H9 (cell line): ENCODE measurements at places on chromosomes 7 and 10.

- DNase-seq = no peak
These were observed 148.0 kb downstream of the GALNT11 start for GRCh38 chr7:152173372-152174070.

GRCh38 chr7:19009241-19009935, 108.0 kb downstream of the TWIST1 start:
- DNase-seq = no peak

DNA sequence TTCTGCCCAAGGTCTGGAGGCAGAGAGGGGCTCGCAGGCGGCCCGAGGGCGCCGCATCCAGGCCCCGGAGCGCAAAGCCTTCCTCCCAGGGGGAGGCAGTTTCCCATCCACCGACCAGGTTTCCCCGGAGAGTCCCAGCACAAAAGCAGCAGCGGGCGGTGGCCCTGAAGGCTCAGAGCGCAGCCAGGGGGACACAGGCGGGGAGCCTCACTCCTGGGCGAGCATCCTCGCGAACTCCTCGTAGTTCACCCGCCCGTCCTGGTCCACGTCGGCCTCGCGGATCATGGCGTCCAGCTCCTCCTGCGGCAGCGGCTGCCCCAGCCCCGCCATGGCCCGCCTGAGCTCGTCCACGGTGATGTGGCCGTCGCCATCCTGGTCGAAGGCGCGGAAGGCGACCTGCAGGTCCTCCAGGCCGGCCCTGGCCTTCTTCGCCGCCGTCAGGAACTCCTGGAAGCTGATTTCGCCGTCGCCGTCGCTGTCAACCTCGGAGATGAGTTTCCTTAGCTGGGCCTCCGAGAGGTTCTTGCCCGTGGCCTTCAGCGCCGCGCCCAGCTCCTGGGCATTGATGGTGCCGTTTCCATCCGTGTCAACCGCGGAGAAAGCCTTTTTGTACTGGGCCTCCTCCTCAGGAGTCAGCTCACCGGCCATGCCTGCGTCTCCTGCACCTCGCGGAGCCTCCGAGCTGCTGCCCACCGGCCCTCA, 428 bp downstream of the CALML5 start:
- DNase-seq = no peak

- DNase-seq = no peak
These were observed 303.5 kb downstream of the SFMBT2 start for GRCh38 chr10:7107285-7107684.

DNA sequence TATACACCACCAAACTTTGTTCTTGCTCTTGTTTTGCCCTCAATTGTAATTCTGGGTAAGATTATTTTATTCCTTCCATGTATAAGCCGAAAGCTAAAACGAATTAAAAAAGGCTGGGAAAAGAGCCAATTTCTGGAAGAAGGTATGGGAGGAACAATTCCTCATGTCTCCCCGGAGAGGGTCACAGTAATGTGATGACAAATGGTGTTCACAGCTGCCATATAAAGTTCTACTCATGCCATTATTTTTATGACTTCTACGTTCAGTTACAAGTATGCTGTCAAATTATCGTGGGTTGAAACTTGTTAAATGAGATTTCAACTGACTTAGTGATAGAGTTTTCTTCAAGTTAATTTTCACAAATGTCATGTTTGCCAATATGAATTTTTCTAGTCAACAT, 12.5 kb upstream of the CFAP69 start:
- DNase-seq = no peak

DNA sequence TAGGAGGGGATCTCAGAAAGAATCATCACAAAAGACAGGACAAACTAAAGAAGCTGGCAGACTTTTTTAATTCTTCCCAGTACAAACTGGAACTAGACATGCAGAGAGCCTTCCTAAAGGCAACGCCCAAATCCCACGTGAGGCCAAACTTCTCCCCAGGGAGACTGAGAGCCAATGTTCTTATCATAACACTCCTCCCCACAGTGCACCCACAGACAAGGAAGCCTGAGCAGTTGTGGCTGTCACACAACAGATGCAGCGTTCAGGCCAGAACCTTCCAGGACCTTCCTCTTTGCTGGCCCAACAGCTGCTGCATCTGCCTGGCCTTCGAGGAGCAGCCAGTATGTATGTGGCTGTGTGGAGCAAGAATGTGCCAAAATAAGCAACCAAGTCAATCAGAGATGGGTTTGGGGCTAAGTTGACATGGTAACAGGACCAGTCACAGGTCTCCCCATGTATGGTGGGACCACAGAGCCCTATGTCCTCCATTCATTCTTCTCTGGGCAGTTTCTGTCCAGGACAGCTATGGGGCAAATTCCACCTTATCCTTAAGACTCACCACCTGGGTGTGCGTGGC, 34.9 kb downstream of the SRPK2 start:
- no peak for DNase-seq

DNA sequence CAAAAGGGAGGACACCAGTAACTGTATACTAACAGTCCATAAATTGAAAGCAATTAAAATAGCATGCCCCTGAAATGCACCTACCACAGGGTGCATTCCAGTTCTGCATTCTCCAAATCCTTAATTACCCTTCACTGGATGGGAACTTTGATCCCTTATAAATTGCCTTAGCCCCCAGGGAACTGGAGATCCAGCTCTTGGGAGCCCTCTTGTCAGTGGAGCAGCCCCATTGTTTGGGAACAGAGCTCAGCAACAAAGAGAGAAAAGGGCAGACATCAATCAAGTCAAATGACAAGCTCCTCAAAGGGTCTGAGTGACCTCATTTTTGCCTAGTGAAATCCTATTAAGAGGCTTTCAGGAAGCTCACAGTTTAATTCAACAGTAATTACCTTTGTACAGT, 472.6 kb downstream of the XPNPEP1 start:
- no peak for DNase-seq

- no peak for DNase-seq
These were observed 69.2 kb upstream of the AHR start for GRCh38 chr7:17229228-17229627.

DNA sequence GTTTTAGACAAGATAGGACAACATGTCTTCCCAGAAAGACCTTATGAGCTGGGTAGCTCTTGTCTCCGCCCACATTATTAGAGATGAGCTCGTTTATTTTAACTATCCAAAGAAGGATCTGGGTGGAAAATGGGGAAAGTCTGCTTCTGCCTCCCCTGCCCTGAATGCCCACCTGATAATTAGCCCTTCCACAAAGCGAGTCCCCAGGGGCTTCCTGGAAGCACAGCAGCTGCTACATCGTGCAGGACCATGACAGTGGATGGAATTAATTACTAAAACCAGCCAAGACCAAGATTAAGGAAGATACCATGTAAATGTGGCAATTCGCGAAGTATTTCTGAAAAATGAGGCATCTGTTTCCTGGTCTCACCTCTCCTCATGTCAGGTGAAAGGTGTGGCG, 374.4 kb downstream of the PAXIP1 start:
- no peak for DNase-seq

GRCh38 chr7:119711104-119711503, 561.9 kb upstream of the KCND2 start:
- no peak for DNase-seq

- DNase-seq = no peak
These were observed 103.5 kb downstream of the MICALL2 start for GRCh38 chr7:1355568-1356340.

DNA sequence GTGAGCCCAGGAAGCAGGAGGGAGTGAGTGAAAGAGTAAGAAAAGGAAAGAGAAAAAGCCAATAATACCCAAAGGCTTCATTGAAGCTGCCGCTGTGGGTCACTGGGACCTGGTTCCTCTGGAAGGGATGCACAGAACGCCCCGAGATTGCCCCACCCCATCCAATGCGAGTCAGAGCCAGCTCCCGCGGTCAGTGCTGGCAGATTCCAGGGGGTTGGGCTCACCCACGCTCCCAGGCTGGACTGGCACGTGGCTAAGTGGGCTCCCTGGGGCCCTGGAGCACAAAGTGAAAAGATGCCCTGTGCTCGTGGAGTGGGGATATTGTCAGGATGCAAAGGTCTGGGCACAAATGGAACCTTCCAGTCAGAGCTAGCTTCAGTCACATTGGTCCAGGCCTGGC, 117.0 kb downstream of the OAT start:
- no peak for DNase-seq

DNA sequence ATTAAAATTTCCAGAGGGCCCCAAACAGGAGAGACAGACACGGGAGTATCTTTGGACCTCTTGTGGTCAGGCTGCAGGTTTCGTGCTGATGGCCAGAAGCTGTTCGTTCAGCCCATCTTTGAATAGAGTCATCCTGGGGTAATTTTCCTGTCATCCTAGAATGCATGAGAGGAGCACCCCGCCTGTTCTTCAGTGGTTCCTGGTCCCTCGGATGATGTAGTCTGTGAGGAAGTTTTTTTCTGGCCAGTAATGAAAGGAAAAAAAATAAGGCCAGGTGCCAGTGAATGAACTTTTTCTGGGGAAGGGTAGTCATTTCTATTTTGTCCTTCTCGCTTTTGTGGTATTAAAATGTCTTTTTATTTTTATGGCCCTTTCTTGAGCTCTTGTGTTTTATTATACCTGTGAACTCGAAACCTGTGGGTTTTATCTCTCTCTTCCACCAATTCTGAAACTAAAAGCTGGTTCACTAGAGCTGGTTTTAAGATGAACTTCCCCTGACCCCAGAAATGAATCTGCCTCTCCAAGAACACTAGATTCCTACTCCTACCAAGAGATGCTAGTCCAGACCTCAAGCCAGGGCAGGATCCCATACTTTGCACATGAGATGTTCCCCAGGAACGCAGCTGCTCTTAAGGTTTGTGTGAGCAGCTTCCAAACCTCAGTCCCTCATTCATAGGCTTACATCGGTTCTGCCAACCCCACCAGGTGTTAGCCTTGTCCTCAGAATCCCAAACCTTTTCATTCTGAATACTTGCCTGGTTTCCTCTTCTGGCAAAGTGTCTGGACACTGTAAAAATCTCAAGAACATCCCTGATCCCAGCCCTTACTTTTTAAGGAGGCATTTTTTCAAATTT, 15.4 kb upstream of the MEST start:
- DNase-seq = no peak

GRCh38 chr7:135420786-135421185, 89.1 kb downstream of the CNOT4 start:
- DNase-seq = no peak

- DNase-seq = no peak
These were observed 6.3 kb downstream of the FGF8 start for GRCh38 chr10:101769541-101770180.

GRCh38 chr10:72056113-72056512, 32.2 kb downstream of the SPOCK2 start:
- DNase-seq = no peak

DNA sequence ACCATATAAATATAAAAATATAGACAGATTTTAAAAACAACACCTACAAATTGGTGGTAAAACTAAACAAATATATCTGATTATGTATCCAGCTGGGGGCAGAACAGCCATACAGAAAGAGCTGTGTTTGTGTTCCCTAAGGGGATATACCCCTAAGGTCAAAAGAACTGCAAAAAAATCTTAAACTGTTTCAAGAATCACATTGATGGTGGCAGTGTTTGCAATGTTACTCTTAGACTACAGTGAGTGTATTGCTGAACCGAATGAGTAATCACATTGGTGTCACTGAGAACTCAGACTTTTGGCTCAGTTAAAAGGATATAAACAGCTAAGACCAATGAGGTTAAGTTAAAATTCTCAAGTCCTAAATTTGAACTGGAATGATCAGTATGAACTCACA, 27.1 kb upstream of the PTPRN2 start:
- no peak for DNase-seq

- no peak for DNase-seq
These were observed 28.7 kb downstream of the PUS7 start for GRCh38 chr7:105493196-105493922.

- no peak for DNase-seq
These were observed 19.9 kb upstream of the IGFBP3 start for GRCh38 chr7:45940939-45941338.

- DNase-seq = no peak
These were observed 22.3 kb downstream of the MCM10 start for GRCh38 chr10:13183625-13184024.

- no peak for DNase-seq
These were observed 40.3 kb downstream of the AGAP3 start for GRCh38 chr7:151126491-151127137.

DNA sequence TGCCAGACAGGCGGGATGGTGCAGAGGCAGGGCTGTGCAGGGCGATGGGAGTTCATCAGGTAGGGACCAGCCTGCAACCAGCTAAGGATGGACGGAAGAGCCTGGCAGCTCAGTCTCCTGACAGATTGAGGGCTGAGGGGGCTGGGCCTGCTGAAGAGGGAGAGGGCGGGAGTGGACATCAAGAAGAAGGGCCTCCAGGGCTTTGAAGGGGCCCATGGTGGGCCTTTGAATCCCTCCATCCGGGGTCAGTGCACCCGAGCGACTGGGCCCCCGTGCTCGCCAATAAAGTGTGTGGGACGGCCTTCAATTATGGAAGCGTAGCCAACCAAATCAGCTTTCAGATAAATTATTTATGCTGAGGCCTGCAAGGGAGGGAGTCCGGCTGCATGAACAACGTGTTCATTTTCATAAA, 431.2 kb downstream of the RPS24 start:
- DNase-seq = peak; percentile 24

- DNase-seq = peak; percentile 73
These were observed 130.8 kb downstream of the SORBS1 start for GRCh38 chr10:95430231-95430951.

DNA sequence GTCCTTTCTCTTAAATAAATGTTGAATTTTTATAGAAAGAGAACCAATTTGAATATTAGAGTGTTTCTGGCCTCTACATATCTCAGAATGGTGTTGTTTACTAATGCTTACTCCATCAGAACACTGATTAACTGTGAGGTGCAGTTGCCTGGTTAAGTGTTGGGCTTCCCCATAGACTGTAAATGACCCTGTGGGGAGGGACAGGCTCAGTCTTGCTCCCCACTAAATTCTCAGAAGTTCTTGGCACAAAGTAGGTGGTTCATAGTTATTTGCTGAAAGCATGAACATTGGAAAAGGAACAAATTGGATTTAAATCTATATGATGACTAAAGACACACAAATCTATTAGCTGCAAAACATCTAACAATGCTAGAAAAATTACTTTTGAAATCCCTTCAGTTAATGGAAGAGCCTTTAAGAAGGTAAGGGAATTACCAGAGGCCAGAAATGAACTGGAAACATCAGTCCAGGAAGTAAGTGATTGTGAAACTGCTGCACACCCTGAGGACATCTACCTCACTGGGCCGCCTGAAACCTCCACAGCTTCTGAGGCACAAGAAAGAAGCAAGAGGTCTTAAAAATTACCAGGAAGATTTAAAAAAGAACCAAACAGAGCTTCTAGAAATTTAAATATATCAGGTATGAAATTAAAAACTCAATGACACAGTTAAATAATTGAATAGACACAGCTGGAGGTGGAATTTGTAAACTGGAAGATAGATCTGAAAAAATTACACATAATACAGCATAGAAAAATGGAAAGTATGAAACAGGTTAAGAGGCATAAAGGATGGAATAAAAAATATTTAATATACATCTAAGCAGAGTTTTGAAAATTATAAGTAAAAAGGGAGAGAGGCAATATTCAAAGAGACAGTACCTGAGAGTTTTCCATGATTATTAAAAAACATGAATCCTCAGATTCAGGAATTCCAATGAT, 17.8 kb upstream of the COMTD1 start:
- DNase-seq = no peak

GRCh38 chr7:2843711-2844152, 376 bp downstream of the GNA12 start:
- no peak for DNase-seq

GRCh38 chr7:124399941-124400340, 365.7 kb downstream of the GPR37 start:
- no peak for DNase-seq
